ENCODE measurements at places on chromosomes 2 and 18.

DNA sequence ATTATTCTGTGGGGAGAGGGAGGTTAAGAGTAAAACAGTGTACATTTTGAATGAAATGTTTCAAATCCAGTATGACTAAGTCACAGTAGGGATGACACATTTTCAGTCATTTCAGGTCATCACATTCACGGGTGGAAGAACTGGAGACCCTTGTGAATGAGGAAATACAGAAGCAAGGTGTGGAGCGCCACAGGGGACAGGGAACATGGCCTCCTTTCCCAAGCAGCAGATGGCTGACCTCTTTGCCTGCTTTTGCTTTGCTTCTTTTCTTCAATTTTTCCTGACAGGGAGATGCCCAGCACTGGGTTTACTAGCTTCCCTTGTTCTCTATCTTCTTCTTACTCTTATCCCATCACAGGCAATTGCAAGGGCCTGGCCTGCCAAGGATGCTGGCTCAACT lies 278.9 kb upstream of the DLGAP1 start:
- no peak for DNase-seq

- no peak for DNase-seq
Observed at GRCh38 chr18:2618009-2618408, 37.5 kb upstream of the SMCHD1 start.

- DNase-seq: no peak
Observed at GRCh38 chr2:107502539-107502938, 324.2 kb upstream of the RGPD4 start.

GRCh38 chr2:237922641-237923361 lies 44.0 kb upstream of the UBE2F start:
- no peak for DNase-seq

- no peak for DNase-seq
Observed at GRCh38 chr2:208097801-208098200, 26.5 kb downstream of the CRYGD start.

DNA sequence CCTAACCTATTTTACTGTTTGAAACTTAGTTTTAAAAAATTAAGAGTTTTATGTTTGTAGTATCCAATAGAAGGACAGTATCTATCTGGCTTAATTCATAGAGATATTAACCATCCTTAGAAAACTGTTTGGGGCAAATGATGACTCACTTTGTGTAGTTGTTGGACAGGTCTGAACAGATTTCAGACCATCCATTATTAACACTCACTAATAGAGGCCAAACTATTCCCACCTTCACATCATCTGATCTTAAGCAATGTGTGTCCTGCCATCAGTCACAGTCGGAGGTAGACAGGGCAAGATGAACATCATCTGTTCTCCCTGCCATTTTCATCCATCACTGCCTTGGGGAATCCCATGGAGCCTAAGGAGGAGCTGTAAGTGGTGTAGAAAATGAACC lies 164.6 kb upstream of the DCC start:
- DNase-seq: no peak

GRCh38 chr2:96344011-96344410 lies 8.4 kb downstream of the NCAPH start:
- DNase-seq: no peak

DNA sequence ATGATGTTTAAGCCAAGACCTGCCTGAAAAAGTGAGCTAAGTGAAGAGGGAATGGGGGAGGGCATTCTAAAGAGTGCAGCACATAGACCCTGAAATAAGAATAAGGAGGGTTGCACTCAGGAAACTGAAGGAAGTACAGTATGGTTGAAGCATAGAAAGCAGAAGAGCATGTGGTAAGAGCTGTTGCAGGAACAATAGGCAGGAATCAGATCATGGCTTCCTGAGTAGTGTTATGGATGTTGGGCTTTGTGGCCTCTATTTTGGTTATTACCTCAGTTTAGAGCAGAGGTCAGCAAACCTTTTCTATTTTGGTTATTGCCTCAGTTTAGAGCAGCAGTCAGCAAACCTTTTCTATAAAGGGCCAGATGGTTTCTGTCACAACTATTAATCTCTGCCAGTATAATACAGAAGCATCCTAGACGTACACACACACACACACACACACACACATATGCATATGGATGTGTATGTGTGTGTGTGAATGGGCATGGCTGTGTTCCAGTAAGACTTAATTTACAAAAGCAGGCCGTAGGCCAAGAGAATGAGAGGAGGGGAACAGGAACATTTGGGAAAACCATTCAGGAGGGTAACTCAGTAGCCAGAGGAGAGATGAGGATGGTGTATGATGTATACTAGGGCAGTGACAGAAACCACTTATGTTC lies 91.1 kb upstream of the MYO3B start:
- no peak for DNase-seq

- no peak for DNase-seq
Observed at GRCh38 chr2:144280009-144280408, 239.9 kb downstream of the ZEB2 start.

DNA sequence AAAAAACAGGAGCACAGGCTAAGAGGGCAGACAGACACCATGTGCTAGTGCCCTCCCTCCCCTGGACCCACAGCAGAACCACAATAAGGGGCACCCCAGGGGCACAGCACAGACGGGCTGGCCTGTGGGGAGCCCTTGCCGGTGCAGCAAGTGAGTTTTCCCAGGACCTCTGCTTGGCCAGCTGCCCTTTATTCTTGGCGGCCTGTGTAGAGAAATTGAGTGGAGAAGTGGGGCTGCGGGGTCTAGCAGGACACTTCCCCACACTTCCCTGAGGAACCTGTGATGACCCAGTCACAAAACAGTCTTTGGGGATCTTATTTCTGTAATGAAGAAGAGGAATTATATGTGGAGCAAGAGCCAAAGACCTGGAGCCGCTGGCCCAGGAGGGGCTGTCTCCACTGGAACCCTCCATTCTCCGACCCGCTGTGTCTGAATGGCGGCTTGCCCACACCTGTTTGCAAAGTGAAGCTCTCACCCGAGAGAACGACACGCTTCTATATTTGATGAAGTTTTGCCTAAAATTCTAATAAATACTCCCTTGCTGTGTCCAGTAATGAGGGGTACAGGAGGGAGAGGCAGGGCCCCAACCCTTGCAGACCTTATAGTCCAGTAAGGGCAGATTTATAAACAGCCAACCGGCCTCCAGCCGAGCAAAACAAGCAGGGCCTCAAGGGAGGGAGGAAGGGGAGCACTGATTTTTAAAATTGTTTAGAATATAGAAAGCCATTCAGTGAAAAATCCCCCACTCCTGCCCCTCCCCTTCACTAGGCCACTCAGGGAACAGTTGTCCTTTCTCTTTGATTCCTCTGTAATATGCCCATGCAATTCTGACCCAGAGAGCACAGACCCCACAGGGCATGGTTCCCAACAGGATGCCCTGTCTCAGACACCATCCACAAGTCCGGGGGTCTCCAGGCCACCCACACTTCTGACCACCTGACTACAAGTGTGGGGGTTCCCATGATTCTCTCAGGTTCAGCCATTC lies 44.7 kb upstream of the SNED1 start:
- no peak for DNase-seq

DNA sequence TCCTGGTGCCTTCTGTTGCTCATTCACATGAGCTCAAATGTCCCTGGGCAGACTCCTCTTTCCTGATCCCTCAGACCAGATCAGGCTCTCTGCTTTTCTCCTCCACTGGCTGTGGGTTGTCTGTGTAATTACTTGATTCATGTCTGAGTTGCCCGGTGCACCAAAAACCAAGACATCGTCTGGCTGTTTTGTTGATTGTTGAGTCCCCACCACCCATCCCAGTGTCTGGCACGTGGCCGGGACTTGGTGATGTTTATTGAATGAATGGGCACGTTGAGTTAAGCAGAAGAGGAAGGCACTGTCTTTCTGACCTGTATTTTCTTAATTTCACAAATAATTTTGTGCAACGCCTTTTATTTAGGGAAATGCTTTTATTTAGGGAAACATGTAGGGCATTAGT lies 499.1 kb upstream of the HS6ST1 start:
- DNase-seq: no peak

GRCh38 chr2:191255271-191255670 lies 10.1 kb downstream of the MYO1B start:
- no peak for DNase-seq

- DNase-seq: no peak
Observed at GRCh38 chr2:42252464-42252863, 83.3 kb downstream of the EML4 start.

GRCh38 chr2:72276876-72277275 lies 129.2 kb upstream of the CYP26B1 start:
- DNase-seq: no peak

DNA sequence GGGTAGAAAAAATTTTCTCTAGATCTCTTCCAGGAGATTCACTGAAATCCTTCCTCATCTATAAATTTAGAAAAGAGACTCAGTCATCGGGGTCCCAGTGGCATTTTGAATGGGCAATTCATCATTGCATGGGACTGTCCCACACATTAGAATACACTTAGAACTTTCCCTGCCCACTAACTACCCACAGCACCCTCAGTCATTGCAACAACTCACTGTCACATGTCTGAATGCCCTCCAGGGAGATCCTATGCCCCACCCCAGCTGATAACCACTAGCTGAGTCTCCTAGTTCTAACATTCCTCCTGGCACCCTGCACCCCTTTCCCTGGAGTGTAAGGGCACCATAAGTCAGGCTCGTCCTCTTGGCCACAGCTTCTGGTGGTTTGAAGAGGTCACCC lies 89.6 kb downstream of the INSIG2 start:
- DNase-seq: no peak

DNA sequence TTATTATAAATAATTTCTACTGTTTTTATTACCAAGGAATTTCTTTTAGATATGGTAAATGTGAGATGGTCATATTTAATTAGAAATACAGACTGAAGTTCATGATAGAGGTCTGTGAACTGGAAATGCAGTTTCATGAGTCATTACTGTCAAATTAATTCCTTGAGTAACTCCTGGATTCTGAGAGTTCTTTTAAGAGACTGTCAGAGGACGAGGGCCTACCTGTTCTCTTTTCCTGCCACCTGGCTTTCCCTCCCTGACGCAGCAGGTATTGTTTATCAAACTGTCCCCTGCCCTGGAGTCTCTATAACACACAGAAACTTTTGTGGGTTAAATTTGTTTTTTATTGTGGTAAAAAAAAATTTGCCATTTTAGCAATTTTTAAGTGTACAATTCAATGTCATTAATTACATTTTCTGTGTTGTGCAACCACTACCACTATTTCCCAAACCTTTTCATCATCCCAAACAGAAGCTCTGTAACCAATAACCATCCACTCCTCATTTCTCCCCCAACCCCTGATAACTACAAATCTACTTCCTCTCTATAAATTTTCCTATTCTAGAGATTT lies 142.6 kb downstream of the DIS3L2 start:
- DNase-seq: no peak

DNA sequence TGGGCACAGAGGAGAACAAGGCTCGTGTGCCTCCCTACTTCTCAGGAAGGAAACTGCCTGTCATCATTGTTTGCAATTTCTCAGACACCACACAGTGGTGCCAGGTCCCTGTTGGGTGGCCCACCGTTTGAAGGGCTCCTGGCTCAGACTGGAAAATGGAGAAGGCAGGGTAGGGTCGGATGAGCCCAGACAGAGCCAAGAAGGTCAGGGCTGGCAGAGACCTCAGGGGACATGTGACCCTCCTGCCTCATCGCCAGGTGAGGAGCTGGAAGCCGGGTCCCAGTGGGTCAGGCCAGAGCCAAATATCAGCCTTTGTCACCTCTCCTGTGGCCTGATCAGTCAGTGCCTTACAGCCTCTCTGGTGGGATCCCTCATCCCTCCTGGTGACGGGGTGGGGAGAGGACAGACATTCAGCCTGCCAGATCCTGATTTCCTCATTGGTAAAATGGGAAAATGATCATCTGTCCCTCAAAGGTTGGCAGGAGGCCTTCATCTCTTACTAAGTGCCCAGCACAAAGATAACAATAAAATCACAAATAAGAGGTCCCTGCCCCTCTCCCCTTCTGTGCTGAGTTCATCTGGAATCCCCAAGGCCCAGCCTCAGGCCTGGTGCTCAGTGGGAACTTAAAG lies 117.6 kb downstream of the CAPN13 start:
- no peak for DNase-seq

GRCh38 chr2:119871725-119872124 lies 112.0 kb downstream of the PTPN4 start:
- no peak for DNase-seq

DNA sequence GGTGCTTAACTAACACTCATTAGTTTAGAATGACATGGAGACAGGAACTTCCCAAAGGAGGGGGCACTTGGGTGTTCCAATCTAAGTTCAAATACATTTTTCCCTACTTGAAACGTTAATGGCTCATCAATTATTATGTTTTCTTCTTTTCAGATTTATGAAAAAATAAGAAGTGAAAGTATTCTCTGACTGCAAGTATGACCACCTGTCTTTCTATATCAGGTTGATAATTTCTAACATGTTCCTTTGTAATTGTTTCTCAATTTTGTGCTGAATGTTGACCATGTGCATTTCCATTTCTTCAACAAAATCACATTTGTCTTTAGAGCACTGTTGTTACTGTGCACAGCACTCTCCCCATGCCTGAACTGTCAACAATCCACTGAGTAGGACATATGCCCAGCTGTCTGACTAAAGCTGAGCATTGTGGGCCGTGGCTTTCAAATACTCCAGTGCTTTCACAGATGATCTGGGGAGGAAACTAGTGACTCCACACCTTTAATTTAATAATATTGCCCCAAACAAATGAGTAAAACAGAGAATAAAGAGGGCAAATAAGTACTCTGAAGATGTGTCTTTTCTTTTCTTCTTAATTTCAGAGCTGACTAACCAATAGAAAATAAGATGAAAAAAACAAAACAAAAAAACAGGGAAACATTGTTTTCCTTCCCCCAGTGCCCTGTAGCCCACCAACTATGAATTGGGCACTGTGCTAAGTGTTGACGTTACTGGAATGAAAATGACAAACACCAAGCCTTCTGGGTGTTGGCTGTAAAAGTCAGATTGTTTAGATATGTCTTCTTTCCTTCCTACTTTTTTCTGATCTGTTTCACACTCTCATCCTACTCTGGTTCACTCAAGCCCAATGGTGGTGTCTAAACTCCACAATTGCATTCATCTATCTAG lies 16.0 kb downstream of the LANCL1 start:
- peak; percentile 25 for DNase-seq

DNA sequence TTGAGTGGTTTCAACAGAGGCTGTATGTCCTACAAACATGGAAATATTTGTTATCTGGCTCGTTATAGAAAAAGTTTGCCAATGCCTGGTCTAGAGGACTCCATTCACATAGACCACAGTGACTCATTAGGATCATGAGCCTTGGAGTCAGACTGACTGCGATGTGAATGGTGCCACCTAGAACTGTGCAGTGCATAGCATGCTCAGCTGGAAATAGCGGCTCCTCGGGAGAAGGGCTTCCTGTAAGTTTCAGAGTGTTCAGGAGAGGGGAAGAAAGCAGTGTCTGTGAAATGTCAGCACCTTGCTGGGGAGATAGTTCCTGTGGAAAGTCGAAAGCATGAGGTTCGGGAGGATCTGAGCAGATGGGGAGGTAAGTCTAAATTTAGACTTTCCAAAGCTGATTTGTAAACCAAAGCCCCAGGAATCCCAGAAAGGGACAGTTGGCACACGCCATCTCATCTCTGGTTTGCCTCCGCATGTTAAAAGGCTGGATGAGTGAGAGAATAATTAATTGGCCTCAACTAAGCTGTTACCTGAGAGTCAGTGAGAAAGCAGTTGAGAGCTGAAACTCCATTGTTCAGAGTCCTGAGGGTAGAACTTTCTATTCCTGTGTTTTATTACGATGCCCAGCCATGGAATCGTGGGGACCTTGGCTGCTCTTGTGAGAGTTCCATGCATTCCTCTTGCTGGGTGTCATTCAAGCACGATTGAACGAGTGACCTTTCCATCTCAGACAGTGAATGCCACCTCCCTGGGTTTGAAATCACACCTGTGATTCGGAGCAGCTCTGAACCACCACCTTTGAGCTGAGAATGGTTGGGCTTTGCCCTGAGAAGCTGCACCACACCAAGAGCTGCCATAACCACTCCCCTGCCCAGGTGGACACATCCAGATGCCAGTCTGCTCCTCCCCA lies 99.5 kb downstream of the MAPK4 start:
- no peak for DNase-seq

GRCh38 chr2:189639007-189639609 lies 22.2 kb upstream of the ASNSD1 start:
- no peak for DNase-seq
